Trophoblast cell (in vitro differentiated cells and primary cell): ENCODE measurements at places on chromosomes 2 and 18.

DNA sequence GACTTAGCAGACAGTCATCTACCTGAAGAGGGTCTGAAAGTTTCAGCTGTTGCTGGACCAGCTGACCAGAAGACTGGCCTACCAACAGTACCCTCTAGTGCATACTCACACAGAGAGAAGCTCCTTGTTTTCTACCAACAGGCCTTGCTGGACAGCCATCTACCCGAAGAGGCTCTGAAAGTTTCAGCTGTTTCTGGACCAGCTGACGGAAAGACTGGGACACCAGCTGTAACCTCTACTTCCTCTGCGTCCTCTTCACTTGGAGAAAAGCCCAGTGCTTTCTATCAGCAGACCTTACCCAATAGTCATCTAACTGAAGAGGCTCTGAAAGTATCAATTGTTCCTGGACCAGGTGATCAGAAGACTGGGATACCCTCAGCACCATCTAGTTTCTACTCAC lies 63.2 kb downstream of the ALMS1 start:
- no peak overlapping the region for H3K27ac ChIP-seq
- no peak for DNase-seq
- H3K36me3 ChIP-seq = no peaks in the 10 kb centered on the region

DNA sequence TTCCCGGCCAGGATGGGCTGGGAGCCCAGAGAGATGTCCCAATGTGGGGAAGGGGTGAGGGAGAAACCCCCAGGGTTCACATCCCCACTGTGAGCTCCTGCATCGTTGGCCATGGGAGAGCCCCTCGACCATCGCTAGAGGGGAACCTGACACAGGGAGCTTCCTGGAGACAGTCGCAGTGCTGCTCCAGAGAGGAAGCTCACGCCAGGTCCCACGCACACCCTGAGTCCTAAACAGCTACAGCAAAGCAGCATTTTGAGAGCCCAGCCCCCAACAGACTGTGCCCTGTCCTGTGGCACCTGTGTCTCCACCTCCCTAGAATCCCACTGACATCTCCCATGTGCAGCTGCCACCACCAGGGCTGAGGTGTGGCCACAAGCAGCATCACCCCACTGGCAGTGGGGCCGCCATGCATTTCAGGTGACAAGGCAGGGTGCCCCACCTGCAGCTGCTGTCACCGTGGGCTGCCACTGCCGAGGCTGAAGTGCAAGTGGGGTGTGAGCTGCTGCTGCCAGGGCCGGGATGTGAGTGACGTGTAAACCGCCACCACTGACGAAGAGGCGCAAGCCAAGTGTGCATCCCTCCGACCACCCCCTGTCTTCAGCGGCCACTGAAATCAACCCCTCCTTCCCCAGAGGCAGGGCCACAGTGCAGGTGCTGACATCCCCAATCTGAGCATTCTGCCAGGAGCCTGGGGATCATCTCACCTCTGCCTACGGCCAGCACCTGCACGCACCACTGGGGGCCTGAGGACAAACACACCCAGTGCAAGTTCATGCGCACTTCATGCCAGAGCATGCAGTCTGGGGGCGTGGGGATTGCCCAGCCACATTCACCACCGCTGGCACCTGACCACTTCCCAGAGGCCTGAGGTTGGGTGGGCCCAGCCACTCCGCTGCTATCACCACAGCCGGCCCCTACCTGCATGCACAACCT lies 467.7 kb upstream of the SALL3 start:
- no peak for DNase-seq
- no peaks in the 10 kb centered on the region for H3K27me3 ChIP-seq
- H3K36me3 ChIP-seq = no peaks in the 10 kb centered on the region
- H3K4me3 ChIP-seq = peak overlapping the region; percentile 5
- no peaks in the 10 kb centered on the region for H3K4me1 ChIP-seq

- H3K36me3 ChIP-seq = peaks cover 46% of the 10 kb centered on the region
- no peak overlapping the region for H3K27ac ChIP-seq
- no peak for DNase-seq
- H3K27me3 ChIP-seq = no peaks in the 10 kb centered on the region
- H3K4me3 ChIP-seq = no peak overlapping the region
Observed at GRCh38 chr2:42338567-42339190, 22.3 kb downstream of the COX7A2L start.

GRCh38 chr2:174312581-174313234 lies 22.0 kb upstream of the SP9 start:
- no peak for DNase-seq
- no peak overlapping the region for H3K27ac ChIP-seq
- no peaks in the 10 kb centered on the region for H3K27me3 ChIP-seq
- no peaks in the 10 kb centered on the region for H3K36me3 ChIP-seq
- H3K4me1 ChIP-seq = no peaks in the 10 kb centered on the region

GRCh38 chr2:39849982-39850526 lies 71.0 kb upstream of the THUMPD2 start:
- no peak overlapping the region for H3K4me3 ChIP-seq
- no peak for DNase-seq
- H3K36me3 ChIP-seq = no peaks in the 10 kb centered on the region

DNA sequence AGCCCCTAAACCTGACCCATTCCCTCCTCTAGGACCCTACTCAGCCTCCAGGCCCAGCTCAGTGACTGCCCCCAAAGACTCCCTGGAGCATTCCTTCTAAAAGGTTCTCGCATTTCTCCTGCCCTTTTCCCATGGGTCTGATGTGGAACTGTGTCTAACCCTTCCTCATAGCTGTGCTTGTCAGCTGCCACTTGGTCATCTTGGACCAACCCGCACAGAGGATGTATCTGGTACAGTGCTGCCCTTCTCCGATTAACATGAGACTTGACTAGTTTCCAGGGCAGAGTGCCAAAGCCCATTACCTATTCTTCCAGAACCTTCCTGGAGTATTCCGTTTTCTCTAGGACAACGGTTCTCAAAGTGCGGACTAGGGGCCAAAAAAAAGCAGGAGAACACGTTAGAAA lies 518 bp upstream of the NFU1 start:
- no peaks in the 10 kb centered on the region for H3K36me3 ChIP-seq
- no peaks in the 10 kb centered on the region for H3K27me3 ChIP-seq
- peak overlapping the region; percentile 89 for H3K4me3 ChIP-seq

GRCh38 chr18:44855681-44856080 lies 175.0 kb downstream of the SETBP1 start:
- H3K27ac ChIP-seq = no peak overlapping the region
- H3K36me3 ChIP-seq = no peaks in the 10 kb centered on the region
- no peak overlapping the region for H3K4me3 ChIP-seq
- no peak for DNase-seq

- H3K27ac ChIP-seq = no peak overlapping the region
- DNase-seq = no peak
- H3K4me1 ChIP-seq = no peaks in the 10 kb centered on the region
- no peaks in the 10 kb centered on the region for H3K27me3 ChIP-seq
- H3K36me3 ChIP-seq = no peaks in the 10 kb centered on the region
- H3K4me3 ChIP-seq = no peak overlapping the region
Observed at GRCh38 chr2:126714191-126714965, 58.4 kb downstream of the GYPC start.

GRCh38 chr2:157339965-157340655 lies 14.5 kb upstream of the ERMN start:
- no peaks in the 10 kb centered on the region for H3K36me3 ChIP-seq
- no peak for DNase-seq
- no peaks in the 10 kb centered on the region for H3K4me1 ChIP-seq

GRCh38 chr2:128473175-128474035 lies 154.7 kb upstream of the HS6ST1 start:
- no peaks in the 10 kb centered on the region for H3K36me3 ChIP-seq
- H3K27me3 ChIP-seq = no peaks in the 10 kb centered on the region
- no peak for DNase-seq
- H3K27ac ChIP-seq = no peak overlapping the region
- no peaks in the 10 kb centered on the region for H3K4me1 ChIP-seq

- H3K4me1 ChIP-seq = peaks cover 18% of the 10 kb centered on the region
- DNase-seq = no peak
- H3K36me3 ChIP-seq = no peaks in the 10 kb centered on the region
- no peaks in the 10 kb centered on the region for H3K27me3 ChIP-seq
- no peak overlapping the region for H3K27ac ChIP-seq
Observed at GRCh38 chr2:111923276-111923804, 24.9 kb downstream of the MERTK start.

DNA sequence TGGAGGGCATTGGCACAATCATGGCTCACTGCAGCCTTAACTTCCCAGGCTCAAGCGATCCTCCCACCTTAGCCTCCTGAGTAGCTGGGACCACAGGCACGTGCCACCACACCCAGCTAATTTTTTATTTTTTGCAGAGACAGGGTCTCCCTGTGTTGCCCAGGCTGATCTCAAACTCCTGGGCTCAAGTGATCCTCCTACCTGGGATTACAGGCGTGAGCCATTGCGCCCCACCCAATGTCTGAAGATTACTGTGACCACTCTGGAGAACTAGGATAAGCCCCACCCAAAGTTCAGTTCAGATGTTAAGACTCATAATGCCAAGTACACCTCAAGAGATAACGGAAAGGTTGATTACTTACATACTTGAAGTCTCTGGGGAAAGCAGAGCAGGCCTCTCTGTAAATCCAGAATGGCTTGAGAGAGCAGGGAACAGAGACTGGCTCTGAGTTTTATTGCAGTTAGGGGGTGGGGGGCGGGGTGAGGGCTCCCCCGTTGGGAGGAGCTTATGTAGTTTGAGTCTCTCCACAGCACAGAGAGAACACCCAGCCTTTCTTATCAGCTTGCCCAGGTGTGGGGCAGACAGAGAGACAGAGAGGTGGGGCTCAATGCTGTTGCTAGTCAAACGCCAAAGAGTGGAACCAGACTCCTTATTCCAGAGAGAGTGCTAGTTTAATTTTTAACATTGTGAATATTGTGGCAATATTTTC lies 26.5 kb upstream of the ERICH2 start:
- no peak overlapping the region for H3K27ac ChIP-seq
- no peaks in the 10 kb centered on the region for H3K27me3 ChIP-seq
- H3K4me3 ChIP-seq = no peak overlapping the region
- no peaks in the 10 kb centered on the region for H3K36me3 ChIP-seq

DNA sequence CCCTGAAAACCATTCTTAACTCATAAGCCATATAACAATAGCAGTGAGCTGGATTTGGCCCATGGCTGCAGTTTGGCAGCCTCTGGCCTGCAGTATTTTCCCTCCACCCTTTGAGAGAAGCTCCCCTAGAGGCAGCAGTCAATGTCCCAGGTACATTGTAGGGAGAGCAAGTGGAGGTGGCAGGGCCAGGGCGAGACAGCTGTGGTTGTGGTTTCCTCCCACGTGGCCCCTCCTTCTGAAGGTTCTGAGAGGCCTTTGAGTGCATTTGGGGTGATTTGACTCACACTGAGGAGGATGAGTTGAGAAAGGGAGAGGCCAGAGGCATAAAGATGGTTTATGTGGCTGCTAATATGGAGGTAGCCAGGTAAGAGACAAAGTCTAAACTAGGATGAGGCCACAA lies 45.5 kb upstream of the LDAH start:
- no peak for DNase-seq
- H3K4me3 ChIP-seq = no peak overlapping the region
- no peaks in the 10 kb centered on the region for H3K36me3 ChIP-seq
- H3K27ac ChIP-seq = no peak overlapping the region
- no peaks in the 10 kb centered on the region for H3K27me3 ChIP-seq
- H3K4me1 ChIP-seq = no peaks in the 10 kb centered on the region

- H3K27ac ChIP-seq = no peak overlapping the region
- H3K36me3 ChIP-seq = no peaks in the 10 kb centered on the region
- H3K4me3 ChIP-seq = no peak overlapping the region
- no peaks in the 10 kb centered on the region for H3K27me3 ChIP-seq
Observed at GRCh38 chr2:136322428-136322827, 204.5 kb upstream of the CXCR4 start.

DNA sequence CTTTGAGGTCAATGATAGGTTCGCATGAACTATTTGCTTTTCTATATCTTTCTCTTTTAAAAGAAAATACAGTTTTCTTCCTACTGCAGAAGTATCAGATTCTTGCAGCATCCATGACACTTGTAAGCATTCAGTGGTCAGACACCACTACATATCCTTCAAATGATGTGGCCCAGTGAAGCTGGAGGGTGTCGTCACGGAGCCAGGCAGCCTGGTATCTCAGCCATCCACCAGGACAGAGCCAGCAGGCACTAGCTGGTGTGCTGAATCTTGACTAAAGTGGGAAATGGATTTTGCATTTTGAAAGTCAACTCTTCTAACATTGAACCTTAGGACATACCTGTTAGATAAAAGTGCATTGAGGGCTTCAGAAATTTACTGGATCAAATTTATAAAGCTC lies 5.4 kb downstream of the KLHL14 start:
- no peak overlapping the region for H3K27ac ChIP-seq
- no peak for DNase-seq
- H3K27me3 ChIP-seq = peaks cover 33% of the 10 kb centered on the region
- H3K4me3 ChIP-seq = no peak overlapping the region

- H3K4me1 ChIP-seq = no peaks in the 10 kb centered on the region
- no peak for DNase-seq
- no peaks in the 10 kb centered on the region for H3K36me3 ChIP-seq
- no peak overlapping the region for H3K27ac ChIP-seq
Observed at GRCh38 chr2:96082211-96083063, 33.9 kb downstream of the ADRA2B start.

- no peaks in the 10 kb centered on the region for H3K27me3 ChIP-seq
- DNase-seq = no peak
- H3K4me3 ChIP-seq = no peak overlapping the region
Observed at GRCh38 chr2:11286749-11287148, 57.7 kb downstream of the ROCK2 start.
